ENCODE measurements at places on chromosomes 12 and 14. TPM values are rescaled to one million over a fixed set of nuclear protein-coding genes. Genes with fewer than 3 reads are reported as not detected.

SP7 gene
- total RNA-seq = 0.31 TPM

KRT83 gene
- total RNA-seq = not detected

CDH24 gene
- total RNA-seq = 22.5 TPM

KRT4 gene
- not detected for total RNA-seq

STXBP6 gene
- 13.8 TPM for total RNA-seq

BRMS1L gene
- total RNA-seq = 18.8 TPM

ATXN3 gene
- total RNA-seq = 36.0 TPM

PRR13 gene
- total RNA-seq = 6.6 TPM

RAD9B gene
- 1.3 TPM for total RNA-seq

RGS6 gene
- total RNA-seq = 13.5 TPM

GPR68 gene
- total RNA-seq = 4.4 TPM

TPPP2 gene
- total RNA-seq = not detected

IRF9 gene
- total RNA-seq = 17.5 TPM

ESR2 gene
- total RNA-seq = 1.9 TPM

NGB gene
- 4.7 TPM for total RNA-seq

GPR84 gene
- total RNA-seq = not detected
